ENCODE measurements at places on chromosomes 1 and 21. TPM values are rescaled to one million over a fixed set of nuclear protein-coding genes. Genes with fewer than 3 reads are reported as not detected.

Gene DYNLT5
- 3.1 TPM for polyA plus RNA-seq

- no peak overlapping the region for H3K27ac ChIP-seq
- peaks cover 27% of the 10 kb centered on the region for H3K4me1 ChIP-seq
- no peak overlapping the region for H3K4me3 ChIP-seq
- no peaks in the 10 kb centered on the region for H3K36me3 ChIP-seq
These were observed 33.2 kb upstream of the SERBP1 start for GRCh38 chr1:67463298-67463955.

Gene C2CD4D
- 0.05 TPM for polyA plus RNA-seq

GRCh38 chr1:113178106-113178505, 105.1 kb downstream of the LRIG2 start:
- no peak overlapping the region for H3K4me3 ChIP-seq
- no peak overlapping the region for H3K27ac ChIP-seq
- no peak for DNase-seq
- H3K4me1 ChIP-seq = no peaks in the 10 kb centered on the region

Gene RNF186
- polyA plus RNA-seq = not detected

Gene S1PR1
- polyA plus RNA-seq = 346 TPM

DNA sequence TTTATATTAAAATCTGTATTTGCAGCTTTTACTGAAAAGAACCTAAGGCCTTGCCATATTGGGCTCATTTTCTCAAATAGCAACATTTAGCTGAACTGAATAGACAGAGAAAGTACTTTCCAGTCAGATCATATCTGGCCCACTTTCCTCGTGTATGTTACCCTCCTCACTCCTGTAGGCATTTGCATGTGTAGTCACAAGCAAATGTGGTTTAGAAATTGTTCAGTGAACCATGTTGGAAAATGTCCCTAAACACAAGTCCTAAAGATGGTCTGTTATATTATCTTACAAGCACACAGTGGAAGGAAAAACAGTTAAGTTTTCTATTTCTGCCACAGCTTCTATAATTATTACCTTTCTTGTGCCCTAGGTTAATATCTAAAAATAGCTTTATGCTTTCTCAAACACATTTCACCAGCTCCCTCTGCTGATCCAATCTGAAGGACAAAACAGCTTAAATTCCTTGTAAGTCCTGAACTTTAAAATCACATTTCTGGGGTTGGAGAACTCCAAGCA, 606 bp upstream of the FMO4 start:
- H3K27ac ChIP-seq = no peak overlapping the region
- no peaks in the 10 kb centered on the region for H3K36me3 ChIP-seq
- no peaks in the 10 kb centered on the region for H3K27me3 ChIP-seq
- no peak for DNase-seq
- no peak overlapping the region for H3K4me3 ChIP-seq
